Trophoblast cell (in vitro differentiated cells and primary cell): ENCODE measurements at places on chromosomes 6 and 20.

DNA sequence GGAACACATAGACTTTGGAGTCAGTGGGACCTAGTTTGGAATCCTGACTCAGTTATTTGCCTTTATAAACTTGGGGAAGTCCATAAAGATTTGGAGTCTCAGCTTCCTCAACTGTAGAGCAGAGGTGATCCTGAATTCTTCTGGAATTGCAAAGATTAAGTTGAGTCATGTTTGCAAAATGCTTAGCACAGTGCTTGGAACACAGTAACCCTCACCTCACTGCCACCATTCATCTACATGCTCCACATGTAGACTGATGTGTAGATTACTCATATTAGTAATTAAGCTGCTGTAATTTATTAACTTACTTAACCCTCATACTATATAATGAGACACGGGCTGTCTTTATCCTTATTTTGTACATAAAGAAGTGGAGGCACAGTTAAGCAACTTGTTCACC lies 61.4 kb downstream of the LAMP5 start:
- H3K36me3 ChIP-seq, result no peaks in the 10 kb centered on the region
- no peak overlapping the region for H3K27ac ChIP-seq
- no peak for DNase-seq
- H3K4me3 ChIP-seq, result no peak overlapping the region
- H3K27me3 ChIP-seq, result no peaks in the 10 kb centered on the region

GRCh38 chr6:11294228-11294627 lies 61.8 kb upstream of the NEDD9 start:
- H3K36me3 ChIP-seq, result peaks cover 2% of the 10 kb centered on the region
- no peak overlapping the region for H3K27ac ChIP-seq
- no peaks in the 10 kb centered on the region for H3K27me3 ChIP-seq
- no peak for DNase-seq
- H3K4me1 ChIP-seq, result peaks cover 10% of the 10 kb centered on the region

DNA sequence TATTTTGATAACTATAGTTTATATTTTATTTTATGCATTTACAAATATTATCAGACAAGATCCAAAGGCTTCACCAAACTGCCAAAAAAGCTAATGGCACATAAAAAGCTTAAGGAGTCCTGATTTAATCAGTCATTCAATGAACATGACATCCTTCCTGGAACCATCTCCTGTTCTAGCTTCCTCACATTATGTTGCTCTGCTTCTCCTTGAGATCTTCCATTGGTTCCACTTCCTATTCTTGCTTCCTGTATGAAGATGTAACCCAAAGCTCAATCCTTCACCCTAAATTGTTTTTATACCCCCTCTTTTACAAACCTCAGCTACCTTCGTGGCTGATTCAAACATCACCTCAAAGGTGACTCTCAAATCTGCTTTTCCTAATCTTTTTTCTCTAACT lies 4.5 kb upstream of the BRD2 start:
- DNase-seq, result no peak
- no peaks in the 10 kb centered on the region for H3K27me3 ChIP-seq
- H3K36me3 ChIP-seq, result no peaks in the 10 kb centered on the region
- peaks cover 5% of the 10 kb centered on the region for H3K4me1 ChIP-seq
- H3K27ac ChIP-seq, result no peak overlapping the region
- no peak overlapping the region for H3K4me3 ChIP-seq

GRCh38 chr6:142786476-142786875 lies 158.5 kb downstream of the HIVEP2 start:
- no peak for DNase-seq
- H3K27ac ChIP-seq, result no peak overlapping the region
- H3K27me3 ChIP-seq, result no peaks in the 10 kb centered on the region
- H3K36me3 ChIP-seq, result no peaks in the 10 kb centered on the region

DNA sequence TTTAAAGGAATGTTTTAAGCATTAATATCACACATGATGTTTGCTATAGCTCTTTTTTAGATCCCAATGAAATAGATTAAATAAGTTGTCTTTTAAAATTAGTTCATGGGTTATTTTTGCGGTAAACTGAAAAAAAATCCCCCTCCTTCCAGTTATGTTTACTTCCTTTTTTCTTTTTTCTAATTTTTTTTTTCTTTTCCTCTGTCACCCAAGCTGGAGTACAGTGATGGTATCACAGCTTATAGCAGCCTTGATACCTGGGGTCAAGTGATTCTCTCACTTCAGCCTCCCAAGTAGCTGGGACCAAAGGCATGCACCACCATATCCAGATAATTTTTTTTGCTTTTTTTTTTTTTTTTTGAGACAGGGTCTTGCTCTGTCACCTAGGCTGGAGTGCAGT lies 17.8 kb upstream of the SCAF8 start:
- no peak overlapping the region for H3K4me3 ChIP-seq
- H3K4me1 ChIP-seq, result no peaks in the 10 kb centered on the region
- no peaks in the 10 kb centered on the region for H3K36me3 ChIP-seq
- DNase-seq, result no peak
- H3K27ac ChIP-seq, result no peak overlapping the region
- no peaks in the 10 kb centered on the region for H3K27me3 ChIP-seq

- no peak overlapping the region for H3K27ac ChIP-seq
- no peaks in the 10 kb centered on the region for H3K36me3 ChIP-seq
- no peak overlapping the region for H3K4me3 ChIP-seq
- H3K27me3 ChIP-seq, result no peaks in the 10 kb centered on the region
- no peak for DNase-seq
Measured at GRCh38 chr6:46438245-46438644, 53.0 kb downstream of the RCAN2 start.

DNA sequence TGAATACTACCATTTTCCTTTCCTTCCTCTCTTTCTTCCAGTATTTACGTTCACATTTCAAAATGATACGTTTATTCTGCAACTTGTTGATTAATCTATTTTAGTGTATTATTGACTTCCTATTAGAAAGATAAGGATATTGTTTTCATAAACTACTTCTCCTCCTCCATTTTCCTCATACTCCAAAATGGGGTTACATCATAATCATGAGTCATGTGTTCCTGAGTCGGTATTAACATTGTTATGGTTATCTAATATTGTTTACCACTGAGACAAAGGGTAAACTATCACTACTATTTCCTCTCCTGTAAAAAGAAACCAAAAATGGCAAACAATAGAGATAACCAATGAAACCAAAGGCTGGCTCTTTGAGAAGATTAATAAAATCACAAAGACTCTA lies 126.5 kb upstream of the CDYL start:
- no peak overlapping the region for H3K4me3 ChIP-seq
- no peak overlapping the region for H3K27ac ChIP-seq
- no peaks in the 10 kb centered on the region for H3K27me3 ChIP-seq
- no peaks in the 10 kb centered on the region for H3K36me3 ChIP-seq
- H3K4me1 ChIP-seq, result peaks cover 6% of the 10 kb centered on the region

- no peaks in the 10 kb centered on the region for H3K4me1 ChIP-seq
- peak; percentile 49 for DNase-seq
- no peak overlapping the region for H3K27ac ChIP-seq
- H3K4me3 ChIP-seq, result no peak overlapping the region
- no peaks in the 10 kb centered on the region for H3K36me3 ChIP-seq
Measured at GRCh38 chr20:23245553-23246181, 104.9 kb upstream of the NXT1 start.

GRCh38 chr6:110191477-110191876 lies 11.2 kb downstream of the CDC40 start:
- no peaks in the 10 kb centered on the region for H3K4me1 ChIP-seq
- H3K27me3 ChIP-seq, result no peaks in the 10 kb centered on the region
- no peak for DNase-seq
- H3K27ac ChIP-seq, result no peak overlapping the region

DNA sequence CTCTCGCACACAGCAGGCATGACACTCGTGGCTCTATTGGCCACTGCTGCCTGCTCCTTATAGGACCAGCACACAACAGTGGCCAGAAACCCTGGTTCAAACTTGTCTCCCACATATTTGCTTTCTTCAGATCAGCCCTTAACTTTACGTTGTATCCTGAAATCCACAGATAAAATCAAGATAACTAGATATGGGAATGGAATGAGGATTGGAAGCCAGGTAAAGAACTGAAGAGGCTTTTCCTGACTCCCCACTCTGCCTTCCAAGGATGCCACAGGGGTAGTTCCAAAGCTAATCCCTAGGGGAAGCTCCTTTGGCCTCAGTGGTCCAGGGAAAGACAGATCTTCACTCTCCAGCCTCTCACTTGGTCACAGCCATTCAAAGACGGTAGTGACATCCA lies 86.5 kb downstream of the INSM1 start:
- H3K27me3 ChIP-seq, result no peaks in the 10 kb centered on the region
- H3K4me3 ChIP-seq, result no peak overlapping the region
- peak; percentile 6 for DNase-seq
- H3K27ac ChIP-seq, result no peak overlapping the region

DNA sequence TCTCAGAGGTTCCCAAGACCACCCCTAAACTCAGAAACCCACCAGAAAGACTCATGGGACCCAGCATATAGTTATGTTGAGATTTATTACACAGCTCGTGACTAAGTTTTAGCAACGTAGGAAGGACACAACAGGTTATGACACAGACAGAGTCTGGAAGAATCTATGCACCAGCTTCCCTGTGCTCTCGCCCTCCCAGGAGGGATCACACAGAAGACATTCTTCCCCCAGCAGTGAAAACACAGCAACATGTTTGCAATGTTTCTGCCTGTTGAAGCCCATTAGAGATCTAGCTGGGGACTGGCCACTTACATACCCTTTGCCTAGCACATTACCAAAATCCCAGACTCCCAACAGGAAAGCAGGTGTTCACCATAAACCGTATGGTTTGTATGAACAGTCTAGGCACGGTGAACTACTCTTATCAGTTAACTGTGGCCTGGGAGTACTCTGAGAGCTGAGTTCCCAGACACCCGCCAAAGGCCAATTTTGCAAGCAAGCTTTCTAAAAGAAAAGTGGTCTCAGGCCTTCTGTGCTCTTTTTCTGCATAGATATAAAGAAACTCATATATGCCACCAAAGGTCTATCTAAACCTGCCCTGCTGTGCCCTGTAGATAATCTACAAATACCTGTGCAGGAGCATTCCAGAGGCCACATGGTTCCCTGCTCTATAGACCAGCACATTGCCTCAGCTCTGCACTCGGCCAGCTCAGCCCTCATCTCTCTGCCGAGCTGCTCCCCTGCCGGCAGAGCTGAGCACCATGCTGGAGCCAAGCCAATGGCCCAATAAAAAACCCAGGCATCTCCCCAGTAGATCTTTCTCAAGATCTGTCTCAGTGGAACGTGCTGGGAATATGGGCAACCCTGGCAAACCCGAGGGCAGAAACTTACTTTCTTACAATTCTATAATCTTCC lies 69.6 kb upstream of the SMIM28 start:
- H3K4me3 ChIP-seq, result no peak overlapping the region
- H3K36me3 ChIP-seq, result no peaks in the 10 kb centered on the region
- H3K27me3 ChIP-seq, result no peaks in the 10 kb centered on the region
- peaks cover 5% of the 10 kb centered on the region for H3K4me1 ChIP-seq

DNA sequence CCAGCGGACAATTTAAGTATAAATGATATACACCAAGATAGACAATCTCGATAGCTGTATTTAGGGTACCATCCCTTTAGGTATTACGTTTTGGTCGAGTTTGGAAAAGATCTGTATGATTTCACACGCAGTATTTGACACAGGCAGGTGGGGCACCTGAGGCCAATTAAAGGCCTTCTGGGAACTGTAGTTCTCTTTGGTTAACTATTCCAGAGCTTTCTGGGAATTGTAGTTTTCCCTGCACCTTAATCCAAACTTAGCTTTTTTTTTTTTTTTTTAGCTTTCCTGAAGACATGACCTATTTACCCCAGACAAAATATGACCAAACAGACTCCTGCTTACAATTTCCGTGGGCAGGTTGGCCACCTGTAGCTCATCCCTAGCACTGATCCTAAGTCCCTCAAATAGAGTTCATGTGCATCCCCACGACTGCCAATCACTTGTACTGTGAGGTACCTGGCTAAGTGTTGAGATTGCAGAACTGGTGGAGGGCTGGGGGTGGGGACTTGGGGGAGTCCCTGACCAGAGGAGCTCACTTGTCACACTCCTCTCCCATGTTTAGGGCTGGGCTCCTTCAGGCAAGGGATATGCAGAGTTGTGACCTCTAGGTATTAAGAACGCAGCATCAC lies 999 bp upstream of the EHMT2 start:
- DNase-seq, result no peak
- peaks cover 18% of the 10 kb centered on the region for H3K36me3 ChIP-seq
- peak overlapping the region; percentile 13 for H3K27ac ChIP-seq
- H3K4me3 ChIP-seq, result peak overlapping the region; percentile 94
- no peaks in the 10 kb centered on the region for H3K27me3 ChIP-seq

DNA sequence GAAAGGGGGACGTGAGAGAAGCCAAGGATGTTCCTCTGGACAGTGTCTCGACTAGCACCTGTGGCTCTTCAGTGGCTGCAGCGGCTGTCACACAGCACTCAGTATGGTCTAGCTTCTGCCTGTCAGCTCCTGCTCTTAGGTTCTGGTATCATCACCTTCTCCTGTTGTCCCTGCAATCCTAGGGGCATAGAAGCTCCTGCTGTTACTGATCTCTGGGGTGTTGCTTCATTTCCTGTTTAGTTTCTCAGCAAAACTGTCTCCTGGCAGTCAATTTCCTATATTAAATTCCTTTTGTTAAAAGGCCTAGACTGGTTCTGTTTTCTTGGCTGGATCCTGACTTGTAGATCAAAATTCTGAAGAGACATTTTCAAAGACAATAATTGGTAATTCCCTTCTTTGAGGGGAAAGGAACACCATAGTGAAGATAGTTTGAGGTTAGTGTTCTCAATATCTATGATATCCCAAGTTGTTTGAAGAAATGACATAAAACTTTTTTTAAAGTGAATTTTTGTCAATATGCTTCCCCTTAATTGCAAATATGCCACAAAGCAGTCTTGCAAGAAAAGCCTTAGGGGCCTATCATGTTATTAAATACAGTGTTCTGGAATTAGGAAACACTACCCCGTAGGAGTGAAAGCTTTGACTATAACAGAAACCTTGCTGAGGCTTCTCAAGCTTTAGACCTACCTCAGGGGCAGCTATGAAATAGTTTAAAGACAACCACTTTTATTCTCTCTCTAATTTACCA lies 148.5 kb downstream of the KIF6 start:
- no peaks in the 10 kb centered on the region for H3K36me3 ChIP-seq
- H3K27ac ChIP-seq, result no peak overlapping the region
- no peaks in the 10 kb centered on the region for H3K4me1 ChIP-seq

- H3K4me3 ChIP-seq, result no peak overlapping the region
- H3K27ac ChIP-seq, result no peak overlapping the region
- H3K36me3 ChIP-seq, result no peaks in the 10 kb centered on the region
- H3K27me3 ChIP-seq, result no peaks in the 10 kb centered on the region
- no peaks in the 10 kb centered on the region for H3K4me1 ChIP-seq
Measured at GRCh38 chr6:123925350-123925749, 121.7 kb downstream of the NKAIN2 start.

DNA sequence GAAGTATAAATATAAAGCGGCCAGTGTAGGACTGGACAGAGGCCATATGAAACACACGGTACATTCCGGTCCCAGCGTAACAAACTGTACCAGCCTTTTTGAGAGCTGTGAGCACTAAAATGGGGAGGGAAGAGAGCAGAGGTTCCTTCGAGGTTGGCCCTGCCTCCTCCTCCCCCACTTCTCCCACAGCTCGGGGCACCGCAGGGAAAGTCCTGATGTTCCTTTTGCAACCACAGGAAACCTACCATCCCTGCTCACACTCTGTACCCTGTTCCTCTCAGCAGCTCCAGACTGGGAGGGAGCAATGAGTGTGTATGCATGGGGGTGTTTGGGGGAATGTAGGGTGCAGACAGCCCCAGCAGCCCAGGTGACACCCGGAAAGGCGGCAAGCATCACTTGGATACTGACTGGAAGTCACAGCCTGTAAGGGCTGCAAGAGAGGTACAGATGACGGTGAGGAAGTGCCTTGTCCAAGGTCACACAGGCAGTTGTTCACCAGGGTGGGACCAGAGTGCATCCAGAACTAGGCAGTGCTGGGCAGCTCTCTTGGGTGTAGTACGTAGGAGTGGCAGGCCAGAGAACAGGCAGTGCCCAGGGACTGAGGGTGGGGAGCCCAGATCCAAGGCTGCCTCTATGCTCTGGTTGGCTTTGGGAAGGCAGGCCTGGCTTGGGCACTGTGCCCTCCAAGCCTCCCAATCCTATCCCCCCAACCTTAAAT lies 11.0 kb upstream of the ARMC12 start:
- H3K27ac ChIP-seq, result no peak overlapping the region
- peak; percentile 24 for DNase-seq
- no peak overlapping the region for H3K4me3 ChIP-seq
- H3K27me3 ChIP-seq, result no peaks in the 10 kb centered on the region
